ENCODE measurements at places on chromosomes 2 and 18. TPM values are rescaled to one million over a fixed set of nuclear protein-coding genes. Genes with fewer than 3 reads are reported as not detected.
A peak's percentile ranks its signal among the peaks of the same experiment; 100 is the strongest.

The AQP12A gene
- not detected for total RNA-seq

The KLHL41 gene
- not detected for total RNA-seq

The ALKAL2 gene
- total RNA-seq: not detected

GRCh38 chr18:77210249-77210648 lies 39.4 kb upstream of the GALR1 start:
- no peak for DNase-seq

GRCh38 chr18:59005262-59005661 lies 134.4 kb upstream of the SEC11C start:
- DNase-seq: peak; percentile 19

- peak; percentile 55 for DNase-seq
These were observed 89.7 kb downstream of the SPTBN1 start for GRCh38 chr2:54545702-54546450.

GRCh38 chr18:27861539-27861938 lies 315.4 kb downstream of the CDH2 start:
- DNase-seq: no peak

- DNase-seq: no peak
These were observed 650 bp downstream of the ACKR3 start for GRCh38 chr2:236570081-236570868.

- peak; percentile 46 for DNase-seq
These were observed 894 bp downstream of the SMAD7 start for GRCh38 chr18:48949606-48950535.

- DNase-seq: no peak
These were observed 468.2 kb upstream of the TNP1 start for GRCh38 chr2:217327953-217328621.

GRCh38 chr2:203330434-203330833 lies 2.2 kb downstream of the ABI2 start:
- no peak for DNase-seq
